ENCODE measurements at places on chromosomes 2 and 18. TPM values are rescaled to one million over a fixed set of nuclear protein-coding genes. Genes with fewer than 3 reads are reported as not detected.

MC5R gene
- not detected for total RNA-seq

ABCB11 gene
- 0.09 TPM for total RNA-seq

GRCh38 chr2:33467413-33467812 lies 9.0 kb upstream of the RASGRP3 start:
- H3K27me3 ChIP-seq, result no peaks in the 10 kb centered on the region
- no peaks in the 10 kb centered on the region for H3K36me3 ChIP-seq
- no peak overlapping the region for H3K27ac ChIP-seq
- DNase-seq, result no peak

DNA sequence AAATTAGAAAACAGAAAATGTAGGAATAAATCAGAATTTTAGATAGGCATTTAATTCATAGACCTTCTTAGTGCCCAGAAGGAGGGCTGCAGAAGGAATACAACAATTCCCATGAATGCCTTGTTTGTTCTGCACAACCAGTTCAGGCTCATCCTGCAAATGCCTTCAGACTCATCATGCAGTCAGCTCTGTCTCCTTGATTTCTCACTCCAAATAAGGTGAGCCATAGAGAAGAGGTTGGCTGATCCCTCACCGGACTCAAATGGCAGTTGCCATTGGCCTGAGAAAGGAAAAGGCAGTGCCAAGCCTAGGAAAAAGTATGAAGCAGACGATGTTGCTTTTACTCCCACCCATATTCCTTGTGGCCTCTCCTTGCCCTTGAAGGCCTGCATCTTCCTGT lies 50.3 kb downstream of the DSC3 start:
- H3K4me1 ChIP-seq, result no peaks in the 10 kb centered on the region
- no peaks in the 10 kb centered on the region for H3K36me3 ChIP-seq
- no peaks in the 10 kb centered on the region for H3K27me3 ChIP-seq
- H3K27ac ChIP-seq, result no peak overlapping the region
- DNase-seq, result no peak
- no peak overlapping the region for H3K4me3 ChIP-seq

DNA sequence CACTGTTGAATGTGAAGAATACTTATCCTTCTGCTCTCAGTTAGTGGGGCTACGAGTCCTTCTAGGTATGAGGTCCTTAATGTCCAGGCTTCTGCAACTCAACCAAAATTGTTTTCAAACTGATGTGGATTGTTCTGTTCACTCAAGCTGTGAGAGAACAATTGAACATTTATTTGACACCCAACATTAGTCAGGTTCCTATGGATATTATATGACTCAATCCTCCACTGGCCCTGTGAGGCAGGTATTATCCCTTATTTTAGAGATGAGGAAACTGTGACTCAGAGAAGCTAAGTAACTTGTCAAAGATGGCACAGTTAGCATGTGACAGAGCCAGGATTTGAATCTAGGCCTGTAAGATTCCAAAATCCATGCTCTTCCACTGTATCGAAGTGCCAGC lies 1.2 kb upstream of the LYG2 start:
- no peaks in the 10 kb centered on the region for H3K4me1 ChIP-seq
- H3K4me3 ChIP-seq, result no peak overlapping the region
- no peak for DNase-seq

DNA sequence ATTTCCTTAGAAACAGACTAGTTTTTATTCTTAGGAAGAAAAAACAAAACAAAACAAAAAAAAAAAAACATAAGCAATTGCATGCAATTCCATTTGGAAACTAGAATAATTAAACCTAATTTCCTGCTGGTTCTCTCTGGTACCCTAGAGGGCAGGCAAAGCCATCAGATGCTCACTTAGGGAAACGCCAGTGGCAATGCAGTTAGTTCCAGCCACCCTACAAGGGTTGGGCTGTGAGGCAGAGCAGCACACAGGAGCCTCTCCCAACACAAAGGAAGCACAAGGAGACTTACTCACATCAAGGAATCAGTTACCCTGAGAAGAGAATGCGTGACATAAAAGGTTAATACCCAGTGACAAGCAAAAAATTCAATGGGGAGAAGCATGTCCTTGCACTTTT lies 28.8 kb downstream of the CCDC93 start:
- peak; percentile 69 for DNase-seq
- no peak overlapping the region for H3K4me3 ChIP-seq
- H3K36me3 ChIP-seq, result no peaks in the 10 kb centered on the region
- H3K27me3 ChIP-seq, result no peaks in the 10 kb centered on the region
- H3K27ac ChIP-seq, result no peak overlapping the region

DNA sequence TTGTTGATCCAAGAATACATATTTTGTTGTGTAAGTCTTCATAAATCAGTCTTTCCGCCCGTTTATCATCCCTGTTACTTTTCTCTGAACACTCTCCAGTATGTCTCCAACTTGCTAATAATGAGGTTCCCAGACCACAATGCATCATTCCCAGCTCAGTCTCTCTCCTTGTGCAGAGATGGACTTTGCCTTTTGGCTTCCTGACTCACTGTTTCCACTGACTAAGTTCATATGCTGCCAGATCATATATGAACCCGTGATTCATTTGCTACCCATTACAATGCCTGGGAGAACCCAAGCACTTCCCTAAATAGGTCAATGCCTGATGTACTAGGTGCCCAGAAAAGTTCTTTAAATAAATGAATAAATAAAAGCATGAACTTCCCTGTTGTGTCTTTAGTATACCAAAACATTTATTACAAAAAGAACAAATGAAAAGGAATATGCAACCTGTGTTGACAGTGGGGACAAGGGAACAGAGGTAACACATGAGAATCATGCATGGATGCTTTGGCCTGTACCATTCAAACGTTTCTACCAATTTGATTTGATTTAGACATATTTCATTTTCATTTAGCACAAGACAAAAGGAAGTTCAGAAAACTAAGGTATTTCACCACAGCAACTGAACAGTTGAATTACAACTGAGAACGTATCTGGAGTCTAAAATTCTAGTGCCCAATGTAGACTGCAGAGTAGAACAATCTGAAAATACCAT lies 215.4 kb upstream of the HNRNPA3 start:
- no peak overlapping the region for H3K4me3 ChIP-seq
- no peaks in the 10 kb centered on the region for H3K4me1 ChIP-seq
- H3K27ac ChIP-seq, result no peak overlapping the region
- H3K36me3 ChIP-seq, result no peaks in the 10 kb centered on the region
- no peak for DNase-seq

DNA sequence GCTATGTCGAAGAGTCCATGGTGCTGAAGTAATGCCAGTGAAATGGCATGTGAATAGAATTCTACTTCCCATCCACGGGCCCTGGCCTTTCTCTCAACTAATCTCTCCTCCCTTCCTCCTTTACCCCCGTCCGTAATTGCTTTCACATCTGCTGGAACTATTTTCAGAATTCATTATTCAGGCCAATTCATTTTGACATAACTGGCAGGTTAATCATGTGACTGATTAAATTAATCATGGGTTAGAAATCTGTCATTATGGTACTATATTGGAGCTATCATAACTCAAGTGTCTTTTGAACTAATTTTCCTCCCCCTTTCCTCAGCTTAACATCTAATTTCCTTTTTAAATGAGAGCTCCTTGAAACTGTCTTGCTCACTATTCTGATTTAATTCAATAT lies 66.9 kb downstream of the ZDBF2 start:
- no peaks in the 10 kb centered on the region for H3K36me3 ChIP-seq
- H3K27me3 ChIP-seq, result no peaks in the 10 kb centered on the region
- no peak overlapping the region for H3K4me3 ChIP-seq
- H3K27ac ChIP-seq, result no peak overlapping the region
- DNase-seq, result no peak
- no peaks in the 10 kb centered on the region for H3K4me1 ChIP-seq

GRCh38 chr2:206275312-206276055 lies 1.0 kb downstream of the ZDBF2 start:
- peak overlapping the region; percentile 93 for H3K4me3 ChIP-seq
- peaks cover 71% of the 10 kb centered on the region for H3K27me3 ChIP-seq
- H3K4me1 ChIP-seq, result peaks cover 28% of the 10 kb centered on the region

DNA sequence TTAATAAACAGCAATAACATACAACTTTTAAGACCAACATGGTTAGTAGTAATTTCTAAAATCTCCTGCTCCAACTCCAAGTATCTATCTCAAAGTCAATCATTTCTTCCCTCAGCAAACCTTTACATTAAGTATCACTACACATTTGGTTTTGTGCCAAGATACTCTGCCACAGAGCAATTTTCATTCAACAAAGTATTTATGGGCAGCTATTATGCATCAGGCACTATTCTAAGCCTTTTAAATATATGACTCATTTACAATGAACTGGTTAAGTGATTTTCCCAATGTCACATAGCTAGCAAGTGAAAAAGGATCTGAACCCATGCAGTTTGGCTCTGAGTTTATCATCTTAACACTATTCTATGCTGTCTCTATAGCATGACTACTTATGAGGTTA lies 264.3 kb downstream of the NOL4 start:
- peaks cover 6% of the 10 kb centered on the region for H3K4me1 ChIP-seq
- H3K4me3 ChIP-seq, result no peak overlapping the region
- no peak overlapping the region for H3K27ac ChIP-seq
- H3K27me3 ChIP-seq, result no peaks in the 10 kb centered on the region

DNA sequence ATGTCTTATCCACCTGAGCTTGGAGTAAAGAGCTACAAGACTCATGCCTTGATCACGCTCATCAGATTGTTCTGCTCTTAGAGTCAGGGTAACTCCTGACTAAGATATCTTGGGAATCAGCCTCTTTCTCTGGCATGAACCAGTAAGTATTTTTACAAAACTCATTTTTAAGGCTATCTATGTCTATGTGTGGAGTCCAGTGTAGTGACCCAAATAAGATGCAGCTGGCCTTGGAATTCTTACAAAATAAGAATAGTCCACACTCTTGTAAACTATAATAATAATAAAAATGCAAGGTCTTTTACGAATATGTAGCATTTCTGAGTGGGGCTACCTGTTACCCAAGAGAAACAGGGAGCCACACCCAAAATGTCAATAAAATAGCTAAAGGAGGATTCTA lies 498.3 kb upstream of the SYT4 start:
- H3K4me1 ChIP-seq, result peaks cover 27% of the 10 kb centered on the region
- no peaks in the 10 kb centered on the region for H3K36me3 ChIP-seq
- H3K27ac ChIP-seq, result peak overlapping the region; percentile 85
- no peak for DNase-seq

GRCh38 chr2:21054011-21054410 lies 10.1 kb upstream of the APOB start:
- H3K4me1 ChIP-seq, result peaks cover 4% of the 10 kb centered on the region
- no peak overlapping the region for H3K4me3 ChIP-seq

DNA sequence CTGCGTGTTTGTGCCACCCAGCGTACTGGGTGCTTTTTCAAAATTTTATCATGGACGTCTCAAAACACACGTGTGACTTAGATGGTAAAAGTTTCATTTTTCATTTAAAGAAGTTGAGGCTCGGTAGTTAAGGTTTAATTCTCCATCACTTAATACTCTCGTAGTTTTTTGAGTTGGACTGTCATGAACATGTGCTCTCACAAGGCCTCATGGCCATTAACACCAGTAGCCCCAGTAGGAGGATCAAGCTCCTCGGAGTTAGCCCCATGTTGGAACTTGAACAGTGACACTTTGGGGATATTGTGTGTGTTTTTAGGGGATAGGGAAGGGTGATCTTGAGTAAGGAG lies 15.3 kb downstream of the NMUR1 start:
- H3K4me1 ChIP-seq, result peaks cover 8% of the 10 kb centered on the region
- no peak for DNase-seq
- H3K36me3 ChIP-seq, result no peaks in the 10 kb centered on the region
- H3K27me3 ChIP-seq, result peaks cover 8% of the 10 kb centered on the region

Measured in neural progenitor cell (in vitro differentiated cells).